ENCODE measurements at places on chromosomes 6 and 20. TPM values are rescaled to one million over a fixed set of nuclear protein-coding genes. Genes with fewer than 3 reads are reported as not detected.

GRCh38 chr6:83985308-83985713 lies 48.3 kb upstream of the MRAP2 start:
- no peak for DNase-seq

GRCh38 chr6:72649032-72649984 lies 27.4 kb downstream of the KCNQ5 start:
- peak; percentile 87 for DNase-seq

DNA sequence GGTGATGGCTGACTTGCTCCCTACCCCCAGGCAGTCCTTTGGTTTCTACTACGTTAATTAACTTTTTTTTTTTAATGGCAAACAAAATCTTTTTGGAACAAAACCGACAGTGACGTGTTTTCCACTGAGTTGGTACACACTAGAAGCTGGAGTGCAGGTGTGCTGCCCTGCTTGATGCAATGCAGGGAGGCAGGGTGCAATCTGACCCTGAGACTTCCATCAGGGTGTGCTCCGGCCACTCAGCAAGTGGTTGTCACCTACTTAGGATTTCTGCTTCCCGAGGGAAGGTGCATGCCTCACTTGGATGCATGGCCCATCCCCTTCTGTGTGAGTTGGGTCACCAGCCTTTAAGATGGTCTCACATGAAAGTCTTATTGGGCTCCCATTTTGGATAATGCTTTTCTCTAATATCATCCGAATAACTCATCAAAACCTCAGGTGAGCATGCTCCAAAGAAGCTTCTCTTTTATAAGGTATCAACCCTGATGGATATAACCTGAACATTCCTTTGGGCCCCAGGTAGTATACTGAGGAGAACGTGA lies 14.0 kb downstream of the RREB1 start:
- DNase-seq: no peak

DNA sequence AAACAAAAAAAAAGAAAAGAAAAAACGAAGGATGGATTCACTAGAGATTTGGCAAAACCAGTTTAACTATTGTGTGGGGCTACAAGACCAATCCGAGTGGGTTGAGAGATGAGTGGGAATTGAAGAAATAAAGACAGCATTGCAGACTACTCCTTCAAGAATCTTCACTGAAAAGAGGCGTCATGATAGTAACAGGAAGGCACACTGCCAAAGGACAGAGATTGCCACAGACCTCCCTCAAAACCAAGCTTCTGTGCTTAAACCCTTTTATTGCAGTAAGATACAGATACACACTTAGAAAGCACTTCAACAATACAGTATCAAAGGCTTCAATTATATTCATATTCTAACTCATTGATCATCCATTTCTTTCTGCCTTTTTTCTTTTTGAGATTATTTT lies 103.9 kb downstream of the IPCEF1 start:
- peak; percentile 36 for DNase-seq

GRCh38 chr6:4698901-4699659 lies 77.1 kb upstream of the CDYL start:
- no peak for DNase-seq

DNA sequence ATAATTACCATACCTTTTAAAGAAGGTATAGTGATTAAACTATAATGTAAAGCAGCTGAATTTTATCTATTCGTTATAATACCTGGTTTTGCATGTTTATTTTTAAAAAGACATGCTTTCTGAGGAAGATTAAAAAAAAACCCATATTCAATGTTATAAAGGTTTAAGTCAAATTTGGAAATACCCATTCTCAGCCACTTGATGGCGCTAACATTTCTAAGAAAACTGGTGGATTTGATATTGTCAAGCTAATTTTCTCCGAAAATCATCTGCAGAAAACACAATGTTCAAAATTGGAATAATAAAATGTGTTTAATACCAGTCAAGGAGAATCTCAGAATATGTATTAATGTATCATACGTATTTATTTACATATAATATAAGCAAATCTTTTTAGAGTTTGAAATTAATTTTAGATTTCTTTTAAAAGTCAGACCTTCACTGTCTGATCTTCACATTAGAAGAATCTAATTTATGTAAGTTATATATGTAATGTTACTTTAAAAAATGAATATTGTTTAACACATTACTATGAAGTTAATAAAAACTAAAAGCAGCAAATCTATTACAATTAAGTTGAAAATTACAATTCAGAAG lies 35.0 kb downstream of the SHPRH start:
- peak; percentile 74 for DNase-seq

- no peak for DNase-seq
Observed at GRCh38 chr20:15584507-15584906, 988.7 kb downstream of the KIF16B start.

GRCh38 chr6:71396410-71396801 lies 107.8 kb downstream of the OGFRL1 start:
- no peak for DNase-seq

- DNase-seq: no peak
Observed at GRCh38 chr6:62978920-62979319, 232.3 kb upstream of the FKBP1C start.

DNA sequence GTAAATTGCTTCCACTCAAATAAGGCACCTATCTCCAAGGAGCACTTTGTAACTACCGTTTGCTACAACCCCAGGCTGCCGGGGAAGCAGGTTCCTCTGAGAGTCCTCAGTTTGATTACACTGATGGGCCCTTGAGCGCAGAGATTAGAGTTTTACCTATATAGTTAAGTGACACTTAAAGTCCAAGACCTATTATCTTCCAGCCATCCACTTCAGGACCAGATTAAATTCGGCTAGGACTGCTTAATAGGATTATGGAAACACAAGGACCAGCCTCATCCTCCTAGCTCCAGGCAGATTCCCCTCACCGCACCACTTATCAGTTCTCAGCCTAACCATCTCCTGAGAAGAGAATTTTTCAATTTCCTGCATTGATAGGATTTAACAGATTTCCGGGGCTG lies 64.7 kb upstream of the TIAM2 start:
- DNase-seq: no peak

DNA sequence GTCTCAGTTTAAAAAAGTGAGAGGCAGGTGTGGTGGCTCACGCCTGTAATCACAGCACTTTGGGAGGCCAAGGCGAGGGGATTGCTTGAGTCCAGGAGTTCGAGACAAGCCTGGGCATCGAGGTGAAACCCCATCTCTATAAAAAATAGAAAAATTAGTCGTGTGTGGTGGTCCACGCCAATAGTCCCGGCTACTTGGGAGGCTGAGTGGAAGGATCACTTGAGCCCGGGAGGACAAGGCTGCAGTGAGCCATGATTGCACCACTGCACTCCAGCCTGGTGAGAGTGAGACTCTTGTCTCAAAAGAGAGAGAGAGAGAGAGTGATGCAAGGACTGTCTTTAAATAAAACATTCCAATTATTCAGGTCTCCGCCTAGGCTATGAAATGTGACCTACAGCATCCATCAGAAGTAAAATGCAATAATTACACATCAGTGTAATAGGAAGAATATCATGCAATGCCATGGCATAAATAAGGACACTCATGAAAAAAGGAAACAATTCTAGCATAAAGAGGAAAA lies 81.5 kb downstream of the SH3BGRL2 start:
- DNase-seq: no peak

DNA sequence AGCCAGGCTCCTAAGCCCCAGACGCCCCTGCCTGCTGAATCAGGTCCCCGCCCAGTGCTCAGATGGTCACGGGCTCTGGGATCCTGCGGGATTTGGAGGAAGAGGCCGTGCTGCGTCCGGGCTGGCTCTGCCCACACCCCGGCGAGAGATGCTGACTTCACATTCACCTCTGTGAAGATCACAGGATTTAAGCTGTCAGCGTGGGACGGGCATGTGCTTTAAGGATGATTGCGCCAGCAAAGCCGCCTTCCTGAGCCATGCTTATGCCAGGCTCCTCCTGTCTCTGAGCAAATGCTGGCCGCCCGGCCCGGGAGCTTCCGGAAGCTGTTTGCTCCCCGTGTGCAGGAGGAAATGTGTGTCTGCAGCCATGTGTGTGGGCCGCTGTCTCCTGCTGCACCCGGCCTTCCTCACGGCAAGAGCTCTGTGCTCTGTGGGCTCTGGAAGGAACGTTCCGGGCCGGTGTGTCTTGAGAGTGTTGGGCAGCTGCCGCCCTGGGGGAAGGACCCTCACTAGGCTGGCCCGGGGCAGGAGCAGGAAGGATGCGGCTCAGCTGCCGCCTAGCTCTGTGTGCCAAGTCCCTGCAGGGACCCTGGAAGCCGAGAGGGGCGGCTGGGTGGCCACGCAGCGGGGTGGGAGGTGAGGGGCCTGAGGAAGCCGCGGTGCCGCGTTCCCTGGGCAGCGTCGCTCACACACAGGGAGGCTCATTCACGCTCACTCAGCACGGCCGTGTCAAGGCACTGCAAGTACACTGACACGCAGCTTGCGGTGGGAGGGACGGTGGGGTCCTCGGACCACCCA lies 19.0 kb upstream of the BHLHE23 start:
- no peak for DNase-seq

DNA sequence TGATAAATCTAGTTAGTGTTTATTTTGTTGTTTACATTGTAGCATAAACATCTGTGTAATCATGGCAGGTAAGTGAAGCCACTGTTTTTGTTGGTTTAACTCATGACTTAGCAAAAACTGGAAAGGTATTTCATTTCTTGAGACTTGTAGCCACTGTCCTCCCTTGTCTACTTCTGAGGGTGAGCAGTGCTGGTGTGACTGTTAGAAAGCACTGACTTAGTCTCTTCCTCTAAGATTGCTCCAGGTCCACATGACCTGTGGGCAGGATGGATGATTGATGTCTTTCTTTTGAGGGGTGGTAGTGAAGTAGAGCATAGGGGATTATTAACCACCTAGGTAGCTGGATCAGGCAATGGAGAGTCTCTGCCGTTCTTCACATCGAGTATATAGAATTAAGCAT lies 203.8 kb downstream of the ARID1B start:
- no peak for DNase-seq

Gene SLC22A16
- total RNA-seq: under 0.01 TPM

Gene C6orf15
- total RNA-seq: not detected

Gene SOBP
- total RNA-seq: 6.3 TPM

Gene RIN2
- 61.4 TPM for total RNA-seq

Gene ABHD16B
- total RNA-seq: not detected

Gene PDYN
- not detected for total RNA-seq

Gene MAP3K7
- total RNA-seq: 29.8 TPM

Gene CLIC1
- total RNA-seq: 439 TPM

Gene CRISP3
- total RNA-seq: not detected

All from fibroblast of lung (primary cell).